GM04503 (cell line): ENCODE measurements at places on chromosomes 11 and 22.

- DNase-seq: no peak
Measured at GRCh38 chr11:36803084-36803483, 205.0 kb upstream of the RAG2 start.

DNA sequence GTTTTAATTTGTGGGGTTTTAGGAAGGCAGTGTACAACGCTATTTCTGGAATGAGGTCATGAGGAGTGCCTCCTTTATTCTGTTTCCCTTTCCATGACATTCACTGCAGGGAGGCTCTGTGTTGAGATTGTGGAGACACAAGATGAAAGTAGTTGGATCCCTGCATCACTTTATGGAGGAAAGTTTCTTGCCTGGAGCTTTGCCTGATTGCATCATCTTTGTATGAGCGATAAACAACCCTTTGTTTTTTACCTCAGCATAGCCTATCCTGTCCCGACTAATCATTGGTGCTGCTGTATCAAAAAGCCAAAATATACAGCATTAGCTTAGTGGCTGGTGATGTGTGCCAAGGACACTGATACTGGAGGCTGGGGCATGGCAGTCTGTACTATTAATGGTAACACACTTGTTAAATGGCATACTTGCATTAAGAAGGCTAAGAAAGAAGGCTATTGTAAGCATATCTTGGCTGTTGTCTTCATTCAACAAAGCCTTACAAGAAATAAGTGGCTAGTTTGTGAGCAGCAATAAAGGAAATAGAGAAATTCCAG, 31.2 kb upstream of the SLC5A4 start:
- DNase-seq: no peak

DNA sequence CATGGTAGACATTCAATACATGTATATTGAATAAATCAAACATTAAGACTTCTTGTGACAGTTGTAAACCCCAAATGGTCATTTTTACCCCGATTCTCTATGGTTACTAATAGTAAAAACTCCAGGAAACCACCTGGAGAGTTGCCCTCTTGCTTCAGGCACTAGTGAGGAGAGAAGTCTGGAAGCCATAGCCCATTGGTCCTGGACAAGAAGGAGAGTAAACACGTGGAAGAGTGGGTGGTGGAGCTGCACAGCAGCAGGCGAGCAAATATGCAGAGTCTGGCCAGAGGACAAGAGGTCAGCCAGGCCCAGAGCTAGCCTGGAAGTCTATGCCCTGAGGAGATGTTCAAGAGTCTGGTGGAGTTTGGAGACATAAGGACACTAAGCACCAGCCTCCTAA, 17.7 kb downstream of the DCHS1 start:
- peak; percentile 91 for DNase-seq

GRCh38 chr11:76756341-76756741, 26.8 kb upstream of the TSKU start:
- DNase-seq: no peak

- DNase-seq: no peak
Measured at GRCh38 chr22:16915701-16916100, 90.5 kb upstream of the XKR3 start.

DNA sequence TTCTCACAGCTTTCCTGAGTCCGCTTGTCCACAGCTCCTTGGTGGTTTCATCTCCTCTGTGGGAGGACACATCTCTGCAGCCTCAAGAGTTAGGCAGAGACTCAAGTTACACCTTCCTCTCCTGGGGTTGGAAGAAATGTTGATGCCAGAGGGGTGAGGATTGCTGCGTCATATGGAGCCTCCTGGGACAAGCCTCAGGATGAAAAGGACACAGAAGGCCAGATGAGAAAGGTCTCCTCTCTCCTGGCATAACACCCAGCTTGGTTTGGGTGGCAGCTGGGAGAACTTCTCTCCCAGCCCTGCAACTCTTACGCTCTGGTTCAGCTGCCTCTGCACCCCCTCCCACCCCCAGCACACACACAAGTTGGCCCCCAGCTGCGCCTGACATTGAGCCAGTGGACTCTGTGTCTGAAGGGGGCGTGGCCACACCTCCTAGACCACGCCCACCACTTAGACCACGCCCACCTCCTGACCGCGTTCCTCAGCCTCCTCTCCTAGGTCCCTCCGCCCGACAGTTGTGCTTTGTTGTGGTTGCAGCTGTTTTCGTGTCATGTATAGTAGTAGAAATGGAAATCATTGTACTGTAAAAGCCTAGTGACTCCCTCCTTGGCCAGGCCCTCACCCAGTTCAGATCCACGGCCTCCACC, 11.7 kb downstream of the RASD2 start:
- no peak for DNase-seq

GRCh38 chr11:71309611-71310010, 57.2 kb upstream of the SHANK2 start:
- DNase-seq: no peak

DNA sequence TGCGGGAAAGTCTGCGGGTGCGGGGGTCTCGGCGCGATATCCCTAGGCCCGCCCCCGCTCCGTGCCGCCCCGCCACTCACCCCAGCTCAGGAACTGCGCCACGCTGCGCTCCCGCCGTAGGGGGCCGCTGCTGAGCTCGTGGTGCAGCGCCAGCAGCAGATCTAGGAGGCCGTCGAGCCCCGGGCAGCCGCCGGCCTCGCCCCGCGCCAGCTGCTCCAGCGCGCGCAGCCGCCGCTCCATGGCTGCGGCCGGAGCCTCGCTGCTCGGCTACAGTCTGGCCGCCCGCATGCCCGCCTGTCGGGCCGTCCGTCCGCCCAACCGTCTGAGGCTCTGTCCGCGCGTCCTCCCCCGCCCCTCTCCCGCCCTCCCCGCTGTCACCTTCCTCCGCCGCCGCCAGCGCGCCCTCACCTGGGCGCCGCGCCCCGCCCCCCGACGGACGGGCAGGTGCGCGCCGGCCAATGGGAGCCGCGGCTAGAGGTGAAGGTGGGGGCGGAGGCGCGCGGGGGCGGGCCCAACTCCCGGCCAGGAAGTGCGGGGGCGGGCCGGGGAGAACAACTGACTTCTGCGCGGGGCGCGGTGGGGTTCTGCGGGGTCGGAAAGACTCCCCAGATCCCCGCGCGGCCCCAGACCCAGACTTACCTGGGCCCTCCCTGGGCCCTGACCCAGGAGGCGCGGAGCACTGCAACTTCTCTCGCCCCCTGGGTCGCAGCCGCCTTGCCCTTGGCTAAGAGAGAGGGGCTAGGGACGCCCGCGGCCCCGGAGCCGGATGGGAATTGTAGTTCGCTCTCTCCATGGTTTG, at the start of gene CDC42BPG:
Gene CDC42BPG (minus strand): TSS at position 324 of the 799 bp plus-strand sequence. CDS start 84 bp downstream, at position 240.
- DNase-seq: no peak

DNA sequence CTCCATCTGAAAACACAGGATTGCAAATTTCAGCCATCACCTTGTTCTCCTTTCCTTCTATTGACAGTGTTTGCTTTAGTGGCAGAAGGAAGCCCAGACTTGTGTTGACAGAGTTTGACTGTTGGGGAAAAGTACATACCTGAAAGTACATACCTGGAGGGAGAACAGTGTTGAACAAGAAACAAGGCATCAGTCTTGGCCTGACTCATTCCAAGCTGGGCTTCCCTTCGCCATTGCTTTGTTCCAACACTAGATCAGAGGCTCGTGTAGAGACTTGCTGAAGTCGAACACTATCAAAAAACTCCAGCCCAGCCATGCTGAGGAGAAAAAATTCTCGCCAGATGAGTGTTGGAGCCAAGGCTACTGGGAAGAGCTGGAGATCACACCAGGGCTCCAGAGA, 133.4 kb downstream of the BBOX1 start:
- DNase-seq: no peak

- DNase-seq: peak; percentile 75
Measured at GRCh38 chr11:111793863-111794262, 27.7 kb upstream of the PPP2R1B start.

DNA sequence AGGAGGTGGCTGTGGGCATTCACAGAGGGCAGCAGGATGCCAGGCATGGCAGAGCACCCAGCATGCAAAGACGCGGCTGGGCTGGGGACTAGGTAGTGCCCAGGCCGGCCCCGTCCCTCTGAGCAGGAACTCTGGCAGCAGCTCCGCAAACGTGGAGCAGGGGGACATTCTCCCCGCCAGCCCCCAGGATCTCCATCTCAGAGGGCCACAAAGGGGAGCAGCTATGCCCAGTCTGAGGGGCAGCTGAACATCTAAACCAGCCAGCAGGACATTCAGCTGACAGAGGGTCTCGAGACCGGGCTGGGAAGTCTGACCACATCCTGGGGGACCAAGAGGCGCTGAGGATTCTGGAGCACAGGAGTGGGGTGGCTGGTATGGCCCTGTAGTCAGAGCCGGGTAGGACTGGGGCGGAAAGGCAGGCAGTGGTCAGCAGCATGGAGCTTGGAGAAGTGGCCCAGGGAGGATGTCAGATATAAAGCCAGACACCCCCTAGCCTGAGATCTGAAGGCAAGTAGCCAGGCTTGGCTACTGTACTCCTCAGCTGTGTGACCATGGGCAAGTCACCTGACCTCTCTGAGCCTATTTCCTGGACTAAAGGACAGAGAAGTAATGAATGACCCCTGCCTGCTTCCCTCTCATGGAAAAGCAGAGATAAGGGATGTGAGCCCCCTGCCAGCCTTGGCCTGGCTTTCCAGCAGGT, 10.2 kb downstream of the PMM1 start:
- DNase-seq: no peak

DNA sequence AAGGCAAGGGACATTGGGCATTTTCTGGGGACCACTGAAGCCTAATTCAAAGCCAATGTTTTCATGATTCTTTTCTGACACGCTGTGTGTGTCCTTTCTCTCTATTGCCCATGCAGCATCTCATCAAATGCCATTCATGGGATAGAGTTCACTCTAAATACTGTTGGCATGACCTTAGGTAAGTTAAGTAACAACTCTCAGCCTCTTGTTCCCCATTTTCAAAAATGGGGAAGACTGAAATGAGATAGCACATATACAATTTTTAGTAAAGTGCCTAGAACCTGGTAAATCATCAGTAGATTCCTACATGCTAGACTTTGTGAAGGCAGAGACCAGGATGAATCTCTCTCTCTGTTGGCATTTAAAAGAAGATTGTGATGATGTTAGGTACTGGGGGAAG, 12.7 kb upstream of the OR52K2 start:
- DNase-seq: no peak

DNA sequence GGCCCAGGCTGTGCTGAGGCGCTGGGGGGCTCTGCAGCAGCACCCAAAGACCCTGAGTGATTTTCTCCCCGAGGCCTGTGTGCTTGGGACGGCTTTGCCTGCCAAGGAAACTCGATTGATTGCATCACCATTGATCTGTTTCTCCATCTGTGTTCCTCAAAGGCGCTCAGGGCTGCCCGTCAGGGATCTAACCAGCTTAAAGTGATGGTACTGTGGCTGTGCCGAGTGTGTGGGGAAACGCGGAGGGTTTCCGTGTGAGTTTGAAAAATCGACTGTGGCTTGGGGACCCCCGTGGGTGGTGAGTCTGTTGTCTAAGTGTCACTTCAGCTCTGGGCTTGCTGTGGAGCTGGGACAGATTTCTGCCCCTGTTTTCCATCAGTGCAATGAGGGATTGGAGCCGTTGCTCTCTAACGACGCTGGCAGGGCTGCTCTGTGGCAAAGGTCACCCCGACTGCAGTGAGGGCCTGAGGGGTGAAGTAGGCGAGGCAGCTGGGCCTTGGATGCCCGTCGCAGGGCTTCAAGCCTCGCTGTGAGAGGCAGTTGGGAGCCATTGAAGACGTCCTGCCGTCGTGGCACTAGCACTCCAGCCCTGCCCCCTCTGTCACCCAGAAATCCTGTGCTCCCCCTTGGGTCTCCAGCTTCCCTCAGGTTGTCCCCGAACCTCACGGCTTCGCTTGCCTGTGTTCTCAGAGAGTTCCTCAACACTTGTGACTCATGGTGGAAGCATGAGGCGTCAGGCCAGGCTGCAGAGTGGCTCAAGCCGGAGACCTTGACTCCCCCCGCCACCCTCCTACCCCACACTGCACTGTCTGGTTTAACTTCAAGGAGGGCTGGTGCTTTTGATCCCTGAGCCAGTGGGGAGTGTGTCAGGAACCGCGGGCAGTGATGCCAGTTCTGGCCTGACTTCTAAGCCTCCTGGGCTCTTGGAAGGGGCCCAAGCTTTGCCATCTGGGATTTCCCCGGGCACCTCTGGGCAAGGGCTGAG, 21.8 kb downstream of the CACNA1I start:
- peak; percentile 21 for DNase-seq

- no peak for DNase-seq
Measured at GRCh38 chr11:22795914-22796313, 33.7 kb downstream of the SVIP start.

GRCh38 chr11:64926689-64927088, 2.2 kb downstream of the PPP2R5B start:
- no peak for DNase-seq

- peak; percentile 82 for DNase-seq
Measured at GRCh38 chr22:36541831-36542411, 13.0 kb upstream of the EIF3D start.
